T-cell (primary cell): ENCODE measurements at places on chromosomes 13 and 19.

DNA sequence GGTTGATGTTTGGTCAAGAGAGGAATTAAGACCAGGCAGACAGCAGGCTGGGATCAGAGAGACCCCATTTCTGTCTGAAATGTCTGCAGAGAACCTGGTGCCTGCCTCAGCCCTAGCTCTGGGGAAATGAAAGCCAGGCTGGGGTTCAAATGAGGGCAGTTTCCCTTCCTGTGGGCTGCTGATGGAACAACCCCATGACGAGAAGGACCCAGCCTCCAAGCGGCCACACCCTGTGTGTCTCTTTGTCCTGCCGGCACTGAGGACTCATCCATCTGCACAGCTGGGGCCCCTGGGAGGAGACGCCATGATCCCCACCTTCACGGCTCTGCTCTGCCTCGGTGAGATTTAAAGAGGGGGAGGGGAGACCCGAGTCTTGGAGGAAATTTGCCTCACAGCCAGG, at the start of gene LILRB4:
LILRB4 (plus strand) TSS at position 256 of the 400 bp plus-strand sequence; CDS start at position 305, 49 bp downstream.
- DNase-seq, result no peak

DNA sequence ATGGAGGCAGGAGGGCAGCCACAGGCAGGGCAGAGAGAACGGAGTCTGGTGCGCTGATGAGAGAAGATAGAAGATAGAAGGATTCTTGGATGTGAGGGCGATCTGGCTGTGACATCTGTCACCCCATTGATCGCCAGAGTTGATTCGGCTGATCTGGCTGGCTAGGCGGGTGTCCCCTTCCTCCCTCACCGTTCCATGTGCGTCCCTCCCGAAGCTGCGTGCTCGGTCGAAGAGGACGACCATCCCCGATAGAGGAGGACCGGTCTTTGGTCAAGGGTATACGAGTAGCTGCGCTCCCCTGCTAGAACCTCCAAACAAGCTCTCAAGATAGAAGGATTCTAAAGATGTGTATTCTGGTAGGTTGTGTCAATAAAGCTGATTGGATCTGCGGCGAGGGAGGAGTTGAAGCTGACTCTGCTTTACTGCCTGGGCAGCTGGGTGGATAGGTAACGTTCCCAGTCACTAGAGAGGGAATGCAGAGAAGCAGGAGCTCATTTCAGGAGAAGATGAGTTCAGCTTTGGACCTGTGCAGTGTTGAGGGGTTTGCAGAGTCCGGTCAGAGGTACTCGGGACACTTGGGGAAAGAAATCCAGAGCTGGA, 5.1 kb downstream of the UBAC2 start:
- no peak for DNase-seq

- DNase-seq, result peak; percentile 67
These were observed 5.5 kb upstream of the EMP3 start for GRCh38 chr19:48319647-48320541.

- no peak for DNase-seq
These were observed 30.2 kb downstream of the HSPH1 start for GRCh38 chr13:31131470-31131961.

- DNase-seq, result no peak
These were observed 155.7 kb downstream of the PCDH17 start for GRCh38 chr13:57787058-57787791.

DNA sequence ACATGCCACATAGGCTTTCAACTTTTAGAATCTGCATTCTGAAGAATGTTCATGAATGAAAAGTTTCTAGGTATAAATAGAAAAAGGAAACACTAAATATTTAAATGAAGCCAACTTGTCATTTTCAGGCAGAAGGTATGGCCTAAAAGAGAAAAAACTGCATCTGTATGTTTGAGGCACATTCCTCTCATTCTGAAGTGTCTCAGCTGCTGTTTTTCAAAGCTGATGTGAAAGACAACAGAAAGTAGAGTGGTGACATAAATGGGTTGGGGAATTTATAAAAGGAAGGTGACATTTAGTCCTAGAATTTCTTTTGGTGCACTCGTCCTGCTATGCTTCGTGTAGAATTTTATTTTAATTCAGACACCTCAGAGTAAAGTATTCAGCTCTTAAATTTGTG, 539.6 kb upstream of the SLITRK5 start:
- no peak for DNase-seq

- DNase-seq, result no peak
These were observed 64.3 kb downstream of the SPRY2 start for GRCh38 chr13:80276371-80277289.
